ENCODE measurements at places on chromosomes 12 and 14.

GRCh38 chr12:69846976-69847375, 21.9 kb downstream of the MYRFL start:
- DNase-seq: no peak

DNA sequence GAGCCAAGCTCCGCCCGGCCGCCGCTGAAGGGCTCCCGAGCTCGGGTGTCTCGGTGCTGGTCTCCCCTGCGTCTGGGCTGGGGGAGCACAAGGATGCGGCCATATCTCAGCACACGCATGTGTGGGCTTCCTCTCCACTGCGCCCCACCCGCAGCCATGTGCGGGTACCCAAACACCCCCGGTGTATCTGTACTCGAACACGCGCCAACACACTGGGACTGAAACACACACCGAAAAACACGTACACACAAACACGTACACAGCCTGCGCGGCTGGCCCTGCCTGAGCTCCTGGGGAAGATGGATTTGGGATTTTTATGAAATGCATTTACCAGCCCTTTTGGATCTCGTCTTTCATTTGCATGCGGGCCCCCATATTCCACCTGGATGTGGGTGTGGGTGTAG, 897 bp upstream of the TBX3 start:
- DNase-seq: no peak

DNA sequence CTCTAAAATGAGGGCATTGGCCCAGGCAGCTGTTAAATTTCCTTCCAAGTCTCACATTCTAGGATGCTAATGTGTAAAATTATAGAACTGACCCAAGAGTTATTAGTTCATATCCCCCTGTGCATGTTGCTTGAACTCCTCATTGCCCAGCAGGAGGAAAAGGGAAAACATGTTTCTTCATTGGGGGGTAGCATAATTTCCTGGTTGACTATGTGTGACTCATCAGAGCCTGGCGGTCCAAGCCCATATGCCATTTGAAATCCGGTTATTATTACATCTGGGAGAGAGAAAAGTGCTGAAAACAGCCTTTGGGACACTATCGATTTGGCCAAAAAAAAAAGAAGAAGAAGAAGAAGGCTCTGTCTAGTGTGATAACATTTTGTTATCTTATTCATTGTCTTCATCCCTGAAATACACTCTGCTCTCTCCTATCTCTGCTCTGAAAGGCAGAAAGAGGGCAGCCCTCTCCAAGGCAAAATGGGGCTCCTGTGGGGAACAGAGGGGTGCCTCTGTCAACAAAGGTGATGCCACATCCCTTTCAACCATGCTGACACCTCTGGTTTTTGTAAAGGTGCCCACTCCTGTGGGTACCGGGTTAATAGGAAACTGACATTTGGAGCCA, 114.2 kb downstream of the DAD1 start:
- no peak for DNase-seq

DNA sequence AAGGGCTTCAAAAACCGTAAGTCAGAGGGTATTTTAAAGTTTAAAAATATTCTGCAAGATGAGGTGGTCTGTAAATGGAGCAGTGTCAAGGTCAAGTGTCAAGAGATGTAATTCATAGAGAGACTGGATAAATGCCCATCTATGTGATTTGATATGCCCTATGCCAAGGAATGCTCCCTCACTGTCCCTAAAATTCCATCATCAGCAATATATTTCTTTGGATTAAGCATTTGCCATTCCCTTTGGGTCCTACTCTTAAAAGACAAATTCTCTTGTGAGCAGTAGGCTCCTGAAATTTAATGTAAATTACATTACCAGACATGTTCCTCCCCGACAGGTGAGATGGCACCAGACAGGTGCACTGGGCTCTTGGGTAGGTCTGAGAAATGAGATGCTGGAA, 16.0 kb upstream of the FOS start:
- no peak for DNase-seq

- no peak for DNase-seq
Observed at GRCh38 chr12:111248236-111249017, 120.5 kb downstream of the PHETA1 start.

- DNase-seq: no peak
Observed at GRCh38 chr12:51219322-51219721, 1.5 kb upstream of the POU6F1 start.

DNA sequence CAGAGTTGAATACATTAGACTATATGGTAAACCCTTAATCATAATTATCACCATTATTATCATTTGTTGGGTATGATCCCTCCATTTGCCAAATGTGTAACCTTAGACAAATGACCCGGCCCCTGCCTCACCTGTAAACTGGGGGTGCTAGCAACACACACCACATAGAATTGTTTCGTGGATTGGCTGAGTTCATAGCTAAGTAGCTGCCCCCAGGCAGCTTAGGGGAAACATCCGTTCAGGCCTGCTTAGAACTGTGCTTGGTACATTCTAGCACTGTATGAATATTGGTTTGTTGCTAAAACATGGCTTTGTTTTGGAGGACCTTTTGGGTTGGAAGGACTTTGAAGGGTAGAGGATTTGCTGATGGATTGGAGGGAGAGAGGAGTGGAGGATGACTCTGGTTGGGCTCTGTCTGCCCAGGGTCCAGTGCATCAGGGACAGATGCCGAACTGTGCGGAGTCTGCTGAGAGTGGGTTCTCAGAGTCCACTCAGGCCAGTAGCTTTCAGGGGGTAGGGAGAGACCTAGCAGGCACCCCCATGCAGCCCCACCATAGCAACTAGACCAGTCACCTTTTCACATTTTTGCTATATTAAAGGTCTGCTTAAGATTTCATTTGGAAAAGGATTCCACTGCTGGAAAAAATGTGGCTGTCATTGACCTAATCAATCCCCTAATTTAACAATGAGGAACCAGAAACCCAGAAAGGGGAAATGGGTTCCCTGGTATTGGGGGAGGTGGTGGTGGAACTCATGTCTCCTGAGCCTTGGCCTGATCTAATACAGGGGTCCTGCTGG, 2.2 kb downstream of the RIN3 start:
- no peak for DNase-seq

- no peak for DNase-seq
Observed at GRCh38 chr12:88944397-88944796, 364.1 kb upstream of the KITLG start.

DNA sequence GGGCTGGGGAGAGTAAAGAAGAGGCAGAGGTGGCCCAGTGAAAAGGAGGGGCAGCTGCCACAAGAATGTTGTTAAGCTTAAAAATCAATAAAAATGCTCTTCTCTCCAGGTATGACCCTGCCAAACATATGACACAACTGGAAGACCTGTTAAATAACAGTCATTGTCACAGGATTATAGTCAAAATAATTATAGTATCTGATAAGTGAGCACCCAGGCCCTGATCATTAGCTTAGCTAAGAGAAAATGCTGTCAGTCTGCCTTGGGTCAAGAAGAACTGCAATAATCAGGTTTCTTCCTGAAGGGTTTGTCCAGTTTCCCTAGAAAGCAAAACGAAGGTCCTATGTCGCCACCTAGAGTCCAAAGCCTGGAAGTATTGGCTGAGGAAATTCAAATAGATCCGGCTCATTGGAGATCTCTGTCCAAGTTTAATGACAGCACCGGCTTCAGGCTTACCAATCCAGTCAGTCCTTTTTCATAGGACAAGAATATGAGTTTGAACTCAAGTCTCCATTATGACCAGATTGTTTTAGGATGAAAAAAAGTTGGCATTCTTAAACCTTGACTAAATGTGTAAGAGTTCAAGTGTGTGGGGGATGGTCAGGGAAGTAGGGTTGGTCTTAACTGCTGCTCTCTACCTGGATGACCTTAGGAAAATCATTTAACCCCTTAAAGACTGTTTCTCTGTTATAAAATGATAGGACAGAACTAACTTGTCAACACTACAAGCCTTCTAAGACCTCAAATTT, 22.5 kb upstream of the NKX2-8 start:
- DNase-seq: peak; percentile 14

DNA sequence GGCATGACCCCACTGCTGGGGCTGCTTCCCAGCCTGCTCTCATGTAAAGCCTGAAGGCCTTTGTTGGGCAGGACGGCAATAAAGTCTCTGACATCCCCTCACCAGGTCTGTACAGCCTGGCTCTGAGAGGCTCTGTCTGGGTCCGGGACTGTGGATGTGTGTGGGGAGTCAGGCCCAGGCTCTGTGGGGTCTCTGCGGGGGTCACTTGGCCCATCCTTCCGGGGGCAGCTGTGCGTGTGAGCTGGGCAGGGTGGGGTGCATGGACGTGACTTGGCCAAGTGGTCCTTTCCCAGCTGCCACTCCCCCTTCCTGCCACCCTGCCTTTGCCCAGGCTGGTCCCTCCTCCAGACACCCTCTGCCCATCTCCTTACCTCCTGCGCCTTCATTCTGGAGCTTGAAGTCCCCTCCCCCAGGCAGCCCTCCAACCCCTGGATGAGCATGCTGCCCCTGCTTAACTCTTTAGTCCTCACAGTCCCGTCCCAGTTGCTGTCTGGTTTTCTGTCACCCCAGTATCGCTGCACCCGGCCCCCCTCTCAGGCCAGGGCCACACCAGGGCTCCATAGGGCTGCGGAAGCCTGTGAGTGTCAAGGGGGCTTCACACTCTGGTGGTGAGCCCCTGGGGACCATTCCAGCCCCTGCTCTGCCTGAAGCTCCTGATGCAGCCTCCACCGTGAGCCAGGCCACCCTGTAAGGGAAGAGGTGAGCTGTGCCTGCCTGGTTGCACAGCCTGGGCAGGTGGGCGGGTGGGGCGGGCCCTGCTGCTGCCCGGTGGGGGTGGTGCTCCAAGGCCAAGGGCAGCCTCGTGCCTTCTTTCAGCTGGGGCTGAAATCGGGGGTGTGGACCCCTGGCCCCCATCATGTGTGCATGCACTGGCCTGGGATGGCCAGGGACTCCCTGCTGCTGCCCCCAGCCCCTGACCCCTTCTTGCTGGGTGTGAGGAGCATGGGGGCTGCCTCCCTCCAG, 25.5 kb upstream of the KIF26A start:
- DNase-seq: no peak

DNA sequence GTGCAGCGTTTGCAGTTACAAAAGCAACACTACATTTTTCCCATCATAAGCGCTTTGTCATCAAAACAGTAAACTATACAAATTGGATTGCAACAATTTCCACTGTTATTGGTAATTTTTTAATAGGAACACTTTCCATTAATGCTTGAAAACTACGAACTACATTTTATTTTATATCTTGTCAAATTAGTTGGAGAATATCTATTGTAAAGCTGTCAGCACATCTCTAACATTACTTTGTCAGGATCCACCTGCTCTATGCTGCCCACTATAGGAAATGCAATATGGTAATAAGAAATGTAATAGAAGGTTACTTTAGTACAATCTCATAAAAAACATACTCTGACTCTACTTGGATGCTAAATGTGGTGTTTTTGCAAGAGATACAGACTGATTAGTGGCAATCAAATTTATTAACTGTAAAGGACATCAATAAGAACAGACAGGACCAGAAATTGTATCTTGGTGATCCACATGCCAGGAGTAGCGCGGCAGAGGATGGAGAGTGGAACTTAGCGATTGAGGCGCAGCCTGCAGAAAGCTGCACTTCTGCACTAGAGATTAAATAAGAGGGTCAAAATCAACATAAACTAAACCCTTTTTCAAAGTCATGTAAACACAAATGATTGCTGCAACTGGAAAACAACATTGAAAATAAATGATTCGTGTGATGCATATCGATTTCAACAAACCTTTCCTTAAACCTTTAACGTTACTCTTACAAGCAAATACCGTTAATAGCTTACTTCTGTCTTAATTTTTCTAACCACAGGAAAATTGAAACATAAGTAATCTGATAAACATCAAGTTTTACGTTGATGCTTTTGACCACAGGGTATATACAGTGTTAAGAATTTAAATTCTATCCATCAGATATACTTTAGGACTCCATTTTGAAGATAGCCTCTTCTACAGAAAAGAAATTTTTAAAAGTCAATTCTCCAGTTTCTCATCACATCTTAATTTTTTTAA, 3.6 kb upstream of the ARID2 start:
- peak; percentile 12 for DNase-seq

- DNase-seq: no peak
Observed at GRCh38 chr14:68392393-68393141, 400.3 kb downstream of the ZFP36L1 start.

GRCh38 chr12:91630596-91631293, 448.1 kb upstream of the DCN start:
- no peak for DNase-seq

- no peak for DNase-seq
Observed at GRCh38 chr14:94480809-94481208, 4.8 kb upstream of the SERPINA9 start.

GRCh38 chr14:65501328-65501727, 88.8 kb downstream of the FUT8 start:
- no peak for DNase-seq

DNA sequence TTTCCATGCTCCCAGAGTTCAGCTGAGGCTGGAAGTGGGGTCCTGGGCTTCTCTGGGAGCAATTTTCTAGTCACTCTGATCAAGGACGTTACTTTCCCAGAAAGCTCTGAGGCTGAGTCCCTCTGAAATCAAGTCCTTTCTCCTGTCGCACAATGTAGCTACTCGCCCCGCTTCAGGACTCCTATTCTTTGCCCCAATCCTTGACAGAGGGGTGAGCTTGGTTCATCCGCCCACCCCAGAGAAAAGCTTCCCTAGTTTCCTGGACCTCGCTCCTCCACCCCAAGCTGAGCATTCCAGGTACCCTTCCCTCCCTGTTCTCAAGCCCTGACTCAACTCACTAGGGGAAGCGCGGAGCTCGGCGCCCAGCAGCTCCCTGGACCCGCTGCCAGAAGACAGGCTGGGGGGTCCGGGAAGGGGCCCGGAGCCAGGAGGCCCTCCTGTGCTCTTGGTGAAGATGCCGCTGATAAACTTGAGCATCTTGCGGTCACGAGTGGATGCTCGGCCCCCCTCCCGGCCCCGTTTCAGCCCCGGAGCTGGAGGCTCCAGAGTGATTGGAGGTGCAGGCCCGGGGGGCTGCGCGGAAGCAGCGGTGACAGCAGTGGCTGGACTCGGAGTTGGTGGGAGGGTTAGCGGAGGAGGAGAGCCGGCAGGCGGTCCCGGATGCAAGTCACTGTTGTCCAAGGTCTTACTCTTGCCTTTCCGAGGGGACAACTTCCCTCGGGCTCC, 1.6 kb downstream of the AGAP2 start:
- no peak for DNase-seq

DNA sequence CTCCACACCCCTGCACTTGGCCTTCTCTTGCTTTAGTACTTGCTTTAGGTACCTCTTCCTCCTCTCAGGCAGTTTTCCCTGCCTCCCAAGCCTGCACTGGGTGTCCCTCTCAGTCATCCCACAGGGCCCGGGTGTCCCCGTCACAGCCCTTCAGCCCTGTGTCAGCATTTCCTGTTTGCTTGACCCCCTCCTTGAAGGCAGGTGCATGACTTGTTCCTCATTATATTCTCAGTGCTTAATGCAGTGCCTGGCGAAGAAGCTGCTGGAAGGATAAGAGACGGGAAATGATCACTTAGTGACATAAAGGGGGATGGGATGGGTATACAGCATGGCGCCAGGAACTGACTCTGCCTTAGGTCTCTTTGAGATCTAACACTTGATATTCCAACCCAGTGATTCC, 61.5 kb downstream of the IQSEC3 start:
- no peak for DNase-seq

Data from stimulated activated CD4-positive, alpha-beta T cell treated with anti-CD3 and anti-CD28 coated beads, TNF-alpha, amount 100 ng/mL, for 24 hours (primary cell).